GM04503 (cell line): ENCODE measurements at places on chromosomes 7 and 10.

DNA sequence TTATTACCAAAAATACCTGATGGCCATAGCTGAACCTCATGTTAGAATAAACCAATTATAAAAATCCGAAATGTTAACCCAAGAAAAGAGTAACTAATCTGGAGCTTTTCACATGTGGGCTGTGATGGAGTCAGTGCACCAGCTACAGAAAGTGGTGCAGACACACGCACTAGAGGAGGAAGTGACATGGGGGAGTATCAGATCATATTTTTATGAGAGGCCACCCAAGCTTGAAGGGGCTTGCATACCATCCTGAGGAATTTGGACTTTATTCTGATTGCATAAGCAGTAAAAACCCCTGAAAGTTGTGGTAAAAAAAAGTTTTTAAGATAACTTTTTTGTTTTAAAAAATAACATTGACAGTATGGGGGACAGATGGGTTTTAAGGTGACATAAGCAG, 1148.5 kb upstream of the CELF2 start:
- DNase-seq: no peak

DNA sequence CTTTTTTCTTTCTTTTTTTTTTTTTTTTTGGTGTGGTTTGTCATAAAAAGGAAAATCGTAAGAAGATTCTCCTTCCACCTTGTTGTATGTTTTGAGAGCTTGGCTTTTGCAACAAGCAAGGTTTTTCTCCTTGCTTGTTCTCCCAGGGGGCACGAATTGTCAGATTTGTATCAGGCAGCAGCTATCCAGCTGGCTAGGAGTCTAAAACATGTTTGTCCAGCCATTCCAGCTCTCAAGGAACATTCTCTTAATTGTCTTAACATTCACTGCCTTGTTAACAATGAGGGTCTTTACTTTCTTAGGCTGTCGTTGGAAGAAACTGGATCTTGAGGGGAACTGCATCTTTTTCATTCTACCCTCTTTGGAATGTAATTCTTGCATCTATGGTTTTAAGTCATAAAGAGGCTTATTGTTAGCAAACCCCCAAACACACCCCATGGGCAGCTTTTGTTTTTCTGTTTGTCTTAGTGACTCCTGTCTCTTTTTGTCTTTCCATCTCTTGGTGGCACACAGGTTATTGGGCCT, 14.6 kb downstream of the SHTN1 start:
- DNase-seq: no peak

DNA sequence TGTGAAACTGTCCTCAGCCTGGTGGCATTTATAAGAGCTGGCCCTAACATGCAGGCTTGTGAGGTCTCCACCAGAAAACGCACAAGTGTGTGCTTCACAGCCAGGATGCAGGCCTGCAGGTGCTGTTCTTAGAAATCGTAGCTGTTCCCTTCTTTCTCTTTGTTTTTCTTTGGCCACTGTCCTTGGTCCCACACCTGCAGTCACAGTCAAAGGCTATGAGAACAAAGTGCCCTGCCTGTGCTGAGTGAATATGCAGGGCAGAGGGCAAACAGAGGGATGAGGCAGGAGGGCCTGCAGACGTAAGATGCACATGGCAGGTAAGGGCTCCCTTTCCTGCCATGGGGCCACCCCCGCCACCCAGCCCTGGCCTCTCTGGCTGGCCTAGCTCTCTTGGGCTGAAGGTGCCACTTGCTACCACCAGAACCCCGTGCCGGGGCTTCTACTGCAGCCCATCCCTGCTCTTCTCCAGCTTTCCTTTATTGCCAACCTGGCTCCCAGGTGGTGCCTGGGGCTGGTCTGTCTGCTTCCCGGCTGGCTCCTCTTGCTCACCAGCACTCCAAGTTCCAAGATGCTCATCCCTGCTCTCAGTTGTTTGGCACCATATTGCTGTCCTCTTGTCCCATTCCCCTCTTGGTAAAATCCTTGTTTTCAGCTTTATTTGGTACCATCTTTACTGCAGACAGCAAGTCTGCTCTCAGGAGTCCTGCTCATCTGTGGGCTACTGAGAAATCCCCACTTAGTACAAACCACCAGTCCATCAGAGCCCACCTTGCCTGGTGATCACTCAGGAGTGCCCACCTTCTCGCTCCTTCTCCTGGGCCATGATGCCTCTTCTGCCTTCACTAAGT, 308.1 kb upstream of the ZMIZ1 start:
- no peak for DNase-seq

GRCh38 chr7:1557771-1558170, 1.8 kb upstream of the TMEM184A start:
- DNase-seq: no peak

- no peak for DNase-seq
These were observed 490.6 kb downstream of the CCSER2 start for GRCh38 chr10:84818961-84819360.

DNA sequence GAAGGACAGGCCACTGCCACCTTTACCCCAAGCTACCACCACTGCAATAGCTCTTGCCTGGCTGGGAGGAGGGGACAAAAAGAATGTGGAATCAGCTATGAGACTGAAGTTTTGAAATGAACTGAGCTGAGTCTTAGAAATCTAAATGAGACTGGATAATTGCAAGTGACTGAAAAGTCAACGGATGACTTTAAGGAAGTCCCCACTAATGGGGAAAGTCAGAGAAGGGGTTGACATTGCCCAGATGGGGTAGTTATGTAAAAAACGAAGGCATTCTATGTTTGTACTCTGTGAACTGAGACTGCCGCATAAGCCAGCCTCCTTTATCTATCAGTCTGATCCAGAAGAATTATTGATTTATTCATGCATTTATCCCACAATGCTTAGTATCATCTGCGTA, 67.2 kb downstream of the RBM20 start:
- no peak for DNase-seq

GRCh38 chr7:50552139-50552538, 13.1 kb downstream of the DDC start:
- DNase-seq: no peak

DNA sequence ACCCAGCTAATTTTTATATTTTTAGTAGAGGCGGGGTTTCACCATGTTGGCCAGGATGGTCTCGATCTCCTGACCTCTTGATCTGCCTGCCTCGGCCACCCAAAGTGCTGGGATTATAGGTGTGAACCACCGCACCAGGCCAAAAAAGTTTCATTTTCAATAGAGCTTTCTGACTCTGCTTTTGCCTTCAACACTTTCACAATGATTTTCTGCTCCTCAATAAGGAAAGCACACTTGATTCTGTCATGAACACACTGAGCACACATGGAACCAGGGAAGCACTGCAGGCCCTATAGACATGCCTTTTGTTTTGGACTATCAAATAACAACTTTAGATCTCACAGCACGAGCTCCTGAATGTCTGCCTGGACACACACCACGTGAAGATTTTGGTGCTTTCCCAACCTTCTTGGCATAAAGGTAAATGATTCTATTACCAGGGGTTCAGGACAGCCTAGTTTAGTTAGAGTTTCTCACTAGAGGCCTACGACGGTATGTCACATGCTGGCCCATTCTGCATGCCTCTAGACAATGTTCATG, 8.0 kb downstream of the RRP12 start:
- DNase-seq: no peak

DNA sequence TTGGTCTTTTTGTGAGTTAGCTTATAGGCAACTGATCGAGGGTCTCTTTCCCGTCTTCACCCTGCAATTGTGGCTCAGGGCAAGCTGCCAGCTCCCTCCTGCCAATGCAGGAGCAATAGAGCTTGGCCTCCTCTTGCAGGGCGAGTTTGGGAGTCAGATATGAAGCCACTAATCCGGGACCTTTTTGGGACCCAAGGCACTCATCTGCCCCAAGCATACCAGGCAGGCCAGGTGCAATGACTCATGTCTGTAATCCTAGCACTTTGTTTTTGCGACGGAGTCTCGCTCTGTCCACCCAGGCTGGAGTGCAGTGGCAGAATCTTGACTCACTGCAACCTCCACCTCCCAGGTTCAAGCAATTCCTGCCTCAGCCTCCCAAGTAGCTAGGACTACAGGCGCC, 21.1 kb downstream of the LIMK1 start:
- no peak for DNase-seq

DNA sequence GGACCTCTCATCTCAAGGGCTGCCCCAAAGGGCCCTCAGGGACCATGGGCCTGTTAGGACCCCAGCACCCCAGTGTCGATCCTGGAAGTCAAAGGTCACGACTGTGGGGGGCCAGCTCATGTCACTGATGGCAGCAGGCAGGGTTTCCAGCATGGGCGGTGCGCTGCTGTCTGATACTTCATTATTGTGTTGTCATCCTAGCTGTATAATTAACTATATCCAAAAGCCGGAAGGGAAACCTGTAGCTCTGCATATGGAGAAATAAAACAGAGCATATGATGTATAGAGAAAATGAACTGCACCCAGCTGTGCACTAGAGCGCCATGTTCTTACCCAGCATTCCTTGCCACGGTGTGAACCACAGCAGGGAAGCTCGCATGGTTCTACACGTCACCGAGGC, 196.3 kb downstream of the EBF3 start:
- DNase-seq: no peak

DNA sequence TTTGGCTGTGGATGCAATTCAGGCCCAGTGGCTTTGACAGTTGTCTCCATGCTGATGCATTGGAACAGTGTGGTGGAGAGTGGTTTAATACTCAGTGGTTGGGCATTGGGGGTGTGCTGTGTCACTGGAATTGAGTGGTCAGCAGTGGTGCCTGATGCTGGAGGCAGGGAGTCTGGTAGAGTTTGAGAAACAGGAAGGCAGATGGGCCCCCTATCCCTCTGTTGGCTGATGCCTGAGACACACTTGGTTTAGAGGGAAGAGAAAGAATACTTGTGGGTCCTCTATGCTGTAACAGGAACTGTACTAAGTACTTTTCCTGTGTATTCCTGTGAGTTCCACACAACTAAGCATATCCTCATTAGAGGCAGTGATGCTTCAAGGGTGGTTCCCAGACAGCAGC, 55.4 kb downstream of the EEPD1 start:
- DNase-seq: no peak

GRCh38 chr10:128375171-128375570, 248.9 kb upstream of the MKI67 start:
- DNase-seq: no peak

- DNase-seq: no peak
These were observed at the start of gene YWHAG for GRCh38 chr7:76358481-76359110. TSS of gene YWHAG (minus strand) at chr7:76358991. CDS start at chr7:76358808, 183 bp downstream.

DNA sequence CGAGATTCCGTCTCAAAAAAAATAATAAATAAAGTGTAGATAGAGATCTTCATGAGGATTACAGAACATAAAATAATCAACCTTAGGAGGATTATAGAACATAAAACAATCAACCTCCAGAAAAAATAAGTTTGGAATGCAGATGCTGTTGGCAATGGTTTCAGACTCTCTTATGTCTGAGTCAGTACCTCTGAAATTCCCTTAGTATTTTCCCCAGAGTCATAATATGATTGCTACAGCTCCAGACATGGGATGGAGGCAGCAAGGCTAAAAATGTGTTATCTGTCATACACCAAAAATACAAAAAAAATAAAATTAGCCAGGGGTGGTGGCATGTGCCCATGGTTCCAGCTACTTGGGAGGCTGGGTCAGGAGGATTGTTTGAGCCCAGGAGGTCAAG, 22.2 kb downstream of the CADPS2 start:
- no peak for DNase-seq

DNA sequence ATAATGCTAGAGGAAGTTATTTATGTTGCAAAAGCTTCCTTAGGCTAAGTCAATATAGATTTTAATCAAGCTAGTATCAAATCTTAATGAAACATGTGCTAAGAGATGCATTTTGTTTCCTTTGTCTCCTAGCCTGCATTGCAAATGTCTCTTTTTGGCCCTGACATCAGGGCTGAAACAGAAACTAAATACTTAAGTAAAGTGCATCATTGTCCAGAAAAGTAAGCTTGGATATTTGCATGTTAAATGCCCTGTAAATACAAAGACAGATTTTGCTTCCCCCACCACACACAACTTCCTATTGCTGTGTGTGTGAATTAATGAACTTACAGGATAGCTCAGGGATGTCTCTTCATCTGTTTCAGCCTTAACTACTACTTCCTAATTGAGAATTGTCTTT, 10.0 kb upstream of the STAMBPL1 start:
- DNase-seq: no peak

DNA sequence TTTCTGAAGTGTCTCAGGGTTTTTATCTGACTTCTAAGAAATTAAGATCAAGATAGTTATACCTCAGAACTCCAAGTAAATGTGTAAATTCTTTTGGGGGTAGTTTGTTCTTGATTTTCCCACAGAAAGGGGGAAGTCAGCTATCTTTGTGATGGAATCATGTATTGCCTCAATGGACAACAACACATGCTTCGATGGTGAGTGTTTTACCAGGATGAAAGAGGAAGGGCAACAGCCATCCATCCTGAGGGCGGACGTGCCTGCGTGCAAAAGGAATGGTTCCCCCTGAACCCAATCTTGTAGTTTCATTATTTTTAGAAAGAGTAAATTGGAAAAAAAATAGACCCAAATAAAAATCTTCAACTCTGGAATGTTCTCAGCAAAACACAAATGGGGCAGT, 67.2 kb upstream of the ZPBP start:
- no peak for DNase-seq
